Sigmoid colon (tissue), 7 donors: ENCODE measurements at places on chromosomes 12 and 14. TPM values are rescaled to one million over a fixed set of nuclear protein-coding genes. Genes with fewer than 3 reads are reported as not detected.

The CMAS gene
- polyA plus RNA-seq: 226 TPM

The CLEC14A gene
- 0.60 TPM for polyA plus RNA-seq

The LBHD2 gene
- polyA plus RNA-seq: not detected

The SCNN1A gene
- 169 TPM for polyA plus RNA-seq

The GUCY2C gene
- polyA plus RNA-seq: 8.4 TPM

The SSPN gene
- 3.2 TPM for polyA plus RNA-seq

The ANO4 gene
- polyA plus RNA-seq: 0.09 TPM

The CABP1 gene
- polyA plus RNA-seq: 0.92 TPM

The SIX1 gene
- not detected for polyA plus RNA-seq

The GPATCH2L gene
- 1.8 TPM for polyA plus RNA-seq

The GPR65 gene
- 3.2 TPM for polyA plus RNA-seq

The STAB2 gene
- 0.23 TPM for polyA plus RNA-seq

The CFAP251 gene
- 1.2 TPM for polyA plus RNA-seq

The FAM216A gene
- polyA plus RNA-seq: 2.4 TPM

The CLEC9A gene
- not detected for polyA plus RNA-seq

The KRT79 gene
- 0.16 TPM for polyA plus RNA-seq

The ADAMTS20 gene
- not detected for polyA plus RNA-seq

The CSAD gene
- polyA plus RNA-seq: 25.8 TPM

The TOMM20L gene
- polyA plus RNA-seq: not detected

The SLC41A2 gene
- polyA plus RNA-seq: 15.8 TPM

The POU6F1 gene
- 1.6 TPM for polyA plus RNA-seq

The PLXNC1 gene
- polyA plus RNA-seq: 4.3 TPM

The PKP2 gene
- 42.1 TPM for polyA plus RNA-seq

The TSPAN19 gene
- not detected for polyA plus RNA-seq

The TTC6 gene
- polyA plus RNA-seq: 0.23 TPM

The LIN7A gene
- polyA plus RNA-seq: 0.60 TPM

The TMEM263 gene
- polyA plus RNA-seq: 21.0 TPM

The MIPOL1 gene
- 1.2 TPM for polyA plus RNA-seq

The NGDN gene
- 28.7 TPM for polyA plus RNA-seq

The ALX1 gene
- not detected for polyA plus RNA-seq

The PPM1H gene
- 3.1 TPM for polyA plus RNA-seq

The KDM5A gene
- 5.4 TPM for polyA plus RNA-seq

The RPL10L gene
- polyA plus RNA-seq: 2.4 TPM

The CAPZA3 gene
- polyA plus RNA-seq: not detected

The IFNG-AS1 gene
- polyA plus RNA-seq: not detected

The DTX1 gene
- polyA plus RNA-seq: 15.8 TPM

The PDZRN4 gene
- 0.23 TPM for polyA plus RNA-seq

The TMEM63C gene
- polyA plus RNA-seq: 5.5 TPM

The RPS6KL1 gene
- polyA plus RNA-seq: 2.8 TPM

The PRB2 gene
- polyA plus RNA-seq: not detected

The HOXC6 gene
- not detected for polyA plus RNA-seq

The TAS2R20 gene
- not detected for polyA plus RNA-seq

The LRRC74A gene
- not detected for polyA plus RNA-seq

The PTCSC3 gene
- not detected for polyA plus RNA-seq

The KRT72 gene
- polyA plus RNA-seq: not detected

The PPFIA2 gene
- not detected for polyA plus RNA-seq

The GALNT4 gene
- polyA plus RNA-seq: 14.6 TPM

The TAS2R7 gene
- not detected for polyA plus RNA-seq

The CCDC196 gene
- not detected for polyA plus RNA-seq

The NEUROD4 gene
- polyA plus RNA-seq: not detected

The L3HYPDH gene
- 3.0 TPM for polyA plus RNA-seq

The SERPINA4 gene
- not detected for polyA plus RNA-seq

The SPIC gene
- polyA plus RNA-seq: not detected

The ZC2HC1C gene
- polyA plus RNA-seq: 1.2 TPM

The CHGA gene
- 37.2 TPM for polyA plus RNA-seq

The PIWIL1 gene
- polyA plus RNA-seq: not detected

The TAS2R30 gene
- polyA plus RNA-seq: not detected
